ENCODE measurements at places on chromosomes 2 and 18.

GRCh38 chr2:238704471-238705225, 143.2 kb upstream of the TWIST2 start:
- DNase-seq = no peak

DNA sequence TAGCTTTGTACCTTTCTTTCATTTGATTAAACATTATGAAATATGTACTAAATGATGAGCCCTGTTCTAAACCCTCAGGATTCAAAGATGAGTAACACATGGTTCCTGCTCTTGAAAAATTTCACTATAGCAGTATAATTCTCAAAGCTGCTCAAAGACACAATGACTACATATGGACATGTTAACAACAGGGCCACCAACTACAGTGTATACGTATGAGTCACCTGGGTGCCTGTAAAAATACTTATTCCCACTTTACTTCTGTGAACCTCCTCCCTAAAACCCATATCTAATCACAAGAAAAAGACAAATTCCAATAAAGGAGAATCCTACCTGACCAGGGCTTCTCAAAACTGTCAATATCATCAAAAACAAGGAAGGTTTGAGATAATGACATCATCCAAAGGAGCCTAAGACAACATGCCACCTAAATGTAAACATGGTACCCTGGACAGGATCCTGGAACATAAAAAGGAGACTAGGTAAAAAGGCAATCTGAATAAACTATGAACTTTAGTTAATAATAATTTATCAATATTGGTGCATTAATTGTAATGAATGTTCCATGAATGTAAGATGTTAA, 84.7 kb downstream of the FAM161A start:
- DNase-seq = no peak

GRCh38 chr2:220182790-220183189, 555.4 kb downstream of the SLC4A3 start:
- DNase-seq = no peak

GRCh38 chr2:99729104-99730025, 239.5 kb upstream of the REV1 start:
- DNase-seq = no peak

DNA sequence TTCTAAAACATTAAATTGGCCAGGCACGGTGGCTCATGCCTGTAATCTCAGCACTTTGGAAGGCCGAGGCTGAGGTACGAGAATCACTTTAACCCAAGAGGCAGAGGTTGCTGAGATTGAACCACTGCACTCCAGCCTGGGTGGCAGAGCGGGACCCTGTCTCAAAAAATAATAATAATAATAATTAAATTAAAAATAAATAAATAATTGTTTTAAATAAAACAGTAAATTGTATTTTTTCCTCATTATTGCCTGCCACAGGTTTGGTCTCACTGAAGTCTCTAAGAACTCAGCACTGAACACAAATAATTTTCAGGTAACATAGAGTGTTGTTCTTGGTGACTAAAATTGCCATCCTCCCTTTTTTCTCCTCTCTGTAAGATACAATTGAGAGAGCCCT, 19.8 kb downstream of the COL5A2 start:
- DNase-seq = no peak

Data from suppressor macrophage treated with lipopolysaccharide for 1 hour (primary cell).